ENCODE measurements at places on chromosomes 2 and 18.

GRCh38 chr2:240259201-240259923 is 118.9 kb upstream of the OTOS start:
- no peak for DNase-seq

DNA sequence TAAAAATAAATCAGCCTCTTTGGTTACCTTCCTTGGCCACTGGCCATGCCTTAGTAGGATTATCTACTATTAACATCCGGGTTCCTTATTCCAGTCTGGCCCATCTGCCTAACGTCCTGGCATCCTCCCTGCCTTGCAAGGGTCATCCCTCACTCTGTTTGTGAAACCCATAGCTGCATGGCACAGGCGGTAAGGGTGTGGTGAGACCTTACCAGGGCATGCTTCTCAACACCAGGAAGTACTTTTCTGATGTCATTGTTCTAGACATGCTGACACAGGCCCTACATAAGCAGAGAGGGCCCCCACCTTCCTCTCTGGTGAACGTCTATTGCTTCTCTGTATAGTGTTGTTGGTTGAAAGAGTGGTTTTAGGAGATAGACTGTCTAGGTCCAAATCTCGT is 296.8 kb upstream of the SPRED2 start:
- no peak for DNase-seq

GRCh38 chr18:46070232-46070631 is 1.8 kb downstream of the PSTPIP2 start:
- DNase-seq = no peak

GRCh38 chr2:73020657-73021370 is 50.7 kb downstream of the SFXN5 start:
- DNase-seq = no peak

DNA sequence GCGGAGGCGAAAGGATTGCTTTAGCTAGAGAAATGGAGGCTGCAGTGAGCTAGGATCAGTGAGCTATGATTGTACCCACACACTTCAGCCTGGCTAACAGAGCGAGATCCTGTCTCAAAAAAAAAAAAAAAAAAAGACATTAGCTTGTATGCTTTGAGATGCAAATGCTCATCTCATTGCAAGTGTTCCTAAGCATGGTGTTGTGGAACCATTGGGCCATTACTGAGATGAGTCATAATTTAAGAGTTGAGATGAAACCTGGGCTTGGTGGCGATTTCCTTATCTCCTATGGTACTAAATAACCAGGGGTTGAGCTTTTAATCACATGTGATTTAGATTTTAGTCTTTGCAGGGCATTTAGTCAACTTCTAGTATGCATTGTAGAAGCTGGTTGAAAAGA is 2.2 kb downstream of the PLEKHA3 start:
- DNase-seq = no peak

- DNase-seq = no peak
These were observed 10.9 kb downstream of the IMPA2 start for GRCh38 chr18:11992096-11992790.

DNA sequence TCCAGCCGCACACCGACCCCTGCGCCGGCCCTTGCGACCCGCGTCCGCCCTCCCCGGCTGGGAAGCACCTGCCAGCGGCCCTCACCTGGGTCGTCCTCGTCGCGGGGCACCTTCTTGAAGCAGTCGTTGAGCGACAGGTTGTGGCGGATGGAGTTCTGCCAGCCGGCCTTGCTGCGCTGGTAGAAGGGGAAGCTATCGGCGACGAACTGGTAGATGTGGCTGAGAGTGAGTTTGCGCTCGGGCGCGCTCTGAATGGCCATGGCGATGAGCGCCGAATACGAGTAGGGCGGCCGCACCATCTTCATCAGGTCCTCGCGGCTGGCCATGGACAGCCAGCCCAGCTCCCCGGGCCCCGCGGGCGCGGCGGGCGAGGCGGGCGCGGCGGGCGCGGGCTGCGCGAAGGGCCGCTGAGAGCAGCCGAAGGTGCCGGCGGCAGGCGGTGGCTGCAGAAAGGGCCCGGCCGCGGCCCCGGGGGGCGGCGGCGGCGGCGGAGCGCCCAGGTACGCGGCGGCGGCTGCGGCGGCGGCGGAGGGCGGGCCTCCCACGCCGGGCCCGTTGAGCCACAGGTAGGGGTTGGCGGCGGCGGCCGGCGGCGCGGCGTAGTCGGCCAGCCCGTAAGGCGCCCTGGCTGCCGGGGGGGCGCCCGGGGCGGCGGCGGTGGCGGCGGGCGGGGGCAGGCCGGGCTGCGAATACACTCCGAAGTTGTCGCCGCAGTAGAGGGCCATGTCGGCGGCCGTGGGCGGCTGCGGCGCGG is 505 bp downstream of the FOXI3 start:
- DNase-seq = no peak

DNA sequence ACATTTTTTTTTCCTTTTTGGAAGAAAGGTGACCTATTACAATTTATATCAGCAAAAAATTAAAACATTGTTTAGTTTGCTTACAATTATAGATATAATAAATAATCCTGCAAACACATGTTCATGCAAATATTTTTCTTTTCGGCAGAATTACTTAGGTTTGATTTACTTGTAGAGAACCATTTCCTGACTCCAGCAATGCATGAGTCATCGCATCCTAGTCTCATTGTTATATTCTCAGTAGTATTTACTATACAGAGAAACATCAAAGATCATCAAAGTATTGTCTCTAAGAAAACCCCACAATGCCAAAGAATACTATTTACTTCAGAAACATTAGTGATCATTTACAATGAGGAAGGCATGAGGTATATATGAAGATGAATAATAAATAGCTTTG is 40.4 kb upstream of the MTIF2 start:
- DNase-seq = no peak

- no peak for DNase-seq
These were observed 45.6 kb upstream of the SELENOI start for GRCh38 chr2:26300234-26300925.

Measured in effector memory CD8-positive, alpha-beta T cell (primary cell).